ENCODE measurements at places on chromosomes 6 and 20. TPM values are rescaled to one million over a fixed set of nuclear protein-coding genes. Genes with fewer than 3 reads are reported as not detected.

GRCh38 chr6:41509580-41509979 lies 36.6 kb upstream of the FOXP4 start:
- no peak for DNase-seq

The PACRG gene
- total RNA-seq: 0.78 TPM

DNA sequence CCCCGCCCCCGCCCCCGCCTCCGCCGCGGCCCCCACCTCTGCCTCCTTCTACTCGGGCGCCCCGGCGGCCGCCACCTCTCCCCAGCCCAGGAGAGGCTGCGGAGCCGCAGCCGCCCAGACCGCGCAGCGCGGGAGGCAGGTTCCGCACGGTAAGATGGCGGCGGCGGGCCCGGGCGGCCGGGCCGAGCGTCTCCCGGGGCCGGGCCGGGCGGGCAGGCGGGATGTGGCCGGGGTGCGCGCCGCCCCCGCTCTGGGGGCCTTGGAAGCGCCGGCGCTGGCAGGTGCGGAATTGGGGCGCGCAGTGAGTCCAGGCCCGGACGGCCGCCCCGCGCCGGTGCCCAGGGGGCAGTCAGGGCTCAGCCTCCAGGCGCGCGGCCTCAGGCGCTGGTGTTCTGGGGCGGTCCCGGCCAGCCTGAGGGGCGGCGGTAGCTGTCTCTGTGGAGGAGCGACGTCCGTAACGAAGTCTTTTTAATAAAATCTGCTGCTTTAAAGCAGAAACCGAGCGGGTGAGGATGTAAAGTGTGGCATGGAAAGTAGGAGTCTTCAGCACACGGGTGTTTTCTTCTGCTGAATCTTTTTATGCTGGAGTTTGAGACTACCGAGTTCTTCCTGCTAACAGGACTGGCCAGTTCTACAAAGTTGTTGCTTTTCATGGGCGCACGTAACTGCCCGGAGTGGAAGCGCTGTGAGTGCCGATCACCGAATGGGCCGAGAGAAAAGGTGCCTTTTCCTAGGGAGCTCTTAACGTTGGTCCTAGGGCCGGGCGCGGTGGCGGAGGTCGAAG lies at the start of gene GID8:
GID8 (plus strand) TSS at position 43 of the 784 bp plus-strand sequence. CDS start 3,356 bp downstream, outside the sequence.
- peak; percentile 64 for DNase-seq

GRCh38 chr6:116393430-116393829 lies 22.7 kb downstream of the DSE start:
- no peak for DNase-seq

The SMOC2 gene
- not detected for total RNA-seq

Data from activated CD8-positive, alpha-beta T cell treated with anti-CD3 and anti-CD28 coated beads, Interleukin-2, amount 10 ng/mL, durations not matched to agents 7 days and 5 days (primary cell).